NCI-H2081 treated with DMSO at 0.1 percent for 48 hours (cell line): ENCODE measurements at places on chromosomes 5 and 9.

- DNase-seq = no peak
These were observed 131.7 kb upstream of the TARS1 start for GRCh38 chr5:33309068-33309467.

DNA sequence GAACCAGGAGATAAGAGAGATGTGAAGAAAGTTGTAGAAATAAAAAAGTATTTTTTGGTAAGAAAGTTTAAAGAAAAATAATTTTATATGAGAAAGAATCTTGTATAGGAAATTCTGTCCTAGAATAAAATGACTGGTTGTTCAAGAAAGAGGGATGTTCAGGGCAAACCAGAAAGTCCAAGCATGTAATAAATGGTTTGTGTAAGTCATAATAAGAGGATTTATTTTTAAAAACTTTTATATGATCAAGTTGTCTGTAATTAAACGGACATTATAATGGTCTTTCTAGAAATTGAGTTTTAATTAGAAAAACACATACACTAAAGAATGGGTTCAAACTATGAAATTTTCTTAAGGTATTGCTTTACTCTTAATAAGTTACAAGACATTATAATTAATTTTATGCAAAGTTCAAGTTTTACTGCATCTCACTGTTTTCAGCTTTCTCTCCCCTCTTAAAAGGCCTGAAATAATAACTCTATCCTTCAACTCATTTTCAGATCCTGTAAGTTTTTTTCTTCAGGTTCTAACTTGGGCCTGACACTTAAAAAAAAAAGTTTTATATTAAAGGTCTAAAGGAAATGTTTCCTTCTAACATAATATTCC is 56.1 kb upstream of the ZNF300 start:
- DNase-seq = no peak

DNA sequence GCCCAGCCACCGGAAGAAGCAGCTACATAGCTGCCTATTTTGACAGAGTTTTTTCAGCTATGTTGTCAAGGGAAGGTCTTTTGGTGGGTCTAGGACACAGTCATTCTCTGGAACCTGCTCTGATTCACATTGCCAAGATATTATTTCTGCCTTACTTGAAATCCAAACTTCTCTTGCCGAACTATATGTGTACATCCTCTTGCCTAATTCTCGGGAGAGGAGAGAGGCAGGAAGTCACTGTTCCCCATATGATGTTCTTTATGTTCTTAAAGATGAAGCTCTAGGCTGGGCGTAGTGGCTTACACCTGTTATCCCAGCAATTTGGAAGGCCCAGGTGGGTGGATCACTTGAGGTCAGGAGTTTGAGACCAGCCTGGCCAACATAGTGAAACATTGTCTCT is 8.6 kb downstream of the TMEM252 start:
- no peak for DNase-seq

- no peak for DNase-seq
These were observed 24.1 kb upstream of the SLC25A48 start for GRCh38 chr5:135810188-135810943.

DNA sequence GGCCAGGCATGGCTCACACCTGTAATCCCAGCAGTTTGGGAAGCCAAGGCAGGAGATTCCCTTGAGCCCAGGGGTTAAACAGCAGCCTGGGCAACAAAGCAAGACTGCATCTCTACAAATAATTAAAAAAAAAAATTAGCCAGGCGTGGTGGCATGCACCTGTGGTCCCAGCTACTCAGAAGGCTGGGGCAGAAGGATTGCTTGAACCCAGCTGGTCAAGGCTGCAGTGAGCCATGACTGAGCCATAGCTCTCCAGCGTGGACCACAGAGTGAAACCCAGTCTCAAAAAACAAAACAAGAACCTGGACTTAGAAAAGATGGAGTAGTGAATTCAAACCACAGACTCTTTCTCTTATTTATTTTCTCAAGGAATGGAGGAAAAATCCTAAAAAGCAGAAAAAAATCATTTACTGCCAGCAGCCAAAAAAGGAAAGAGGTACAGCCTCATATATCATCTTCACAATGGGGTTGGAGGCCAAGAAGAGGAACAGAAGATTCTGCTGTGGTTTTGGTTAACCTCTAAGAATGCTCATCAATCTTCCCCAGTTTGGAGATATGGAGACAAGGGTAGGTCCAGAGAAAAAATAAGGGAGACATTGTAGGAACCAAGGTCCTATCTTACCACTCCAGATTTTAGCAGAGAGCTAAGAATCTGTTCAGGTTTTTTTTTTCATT is 40.0 kb upstream of the MYO10 start:
- no peak for DNase-seq

- DNase-seq = no peak
These were observed 121.6 kb downstream of the MEF2C start for GRCh38 chr5:88761269-88761850.

DNA sequence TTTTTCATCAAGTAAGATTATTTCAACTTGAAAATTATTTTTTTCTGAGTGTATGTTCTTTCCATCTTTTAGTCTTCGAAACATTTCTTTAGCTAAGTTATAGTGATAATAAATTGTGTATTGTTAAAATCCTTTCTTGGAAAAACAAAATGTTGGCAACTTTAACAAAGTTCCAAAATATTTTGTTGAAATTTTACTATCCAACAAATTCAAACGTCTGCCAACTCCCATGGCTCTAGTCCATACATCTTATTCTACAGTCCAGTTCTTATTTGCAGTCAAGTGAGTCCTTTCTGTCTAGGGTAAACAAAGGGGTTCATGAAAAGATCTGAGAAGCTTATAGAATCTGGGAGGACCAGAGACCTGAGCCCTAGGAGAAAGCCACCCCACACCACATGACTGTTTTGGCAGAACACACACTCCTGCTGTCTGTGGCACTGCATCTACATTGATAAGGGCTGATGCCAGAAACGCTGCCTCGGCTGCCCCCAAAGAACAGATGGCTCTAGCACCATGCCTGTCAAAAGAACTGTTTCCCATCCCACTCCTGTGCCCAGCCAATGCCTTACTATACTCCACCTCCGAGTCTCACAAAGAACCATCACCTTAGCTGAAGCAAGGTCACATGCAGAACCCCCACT is 47.5 kb downstream of the FEM1C start:
- DNase-seq = no peak

GRCh38 chr5:33816791-33817190 is 75.0 kb downstream of the ADAMTS12 start:
- DNase-seq = no peak

DNA sequence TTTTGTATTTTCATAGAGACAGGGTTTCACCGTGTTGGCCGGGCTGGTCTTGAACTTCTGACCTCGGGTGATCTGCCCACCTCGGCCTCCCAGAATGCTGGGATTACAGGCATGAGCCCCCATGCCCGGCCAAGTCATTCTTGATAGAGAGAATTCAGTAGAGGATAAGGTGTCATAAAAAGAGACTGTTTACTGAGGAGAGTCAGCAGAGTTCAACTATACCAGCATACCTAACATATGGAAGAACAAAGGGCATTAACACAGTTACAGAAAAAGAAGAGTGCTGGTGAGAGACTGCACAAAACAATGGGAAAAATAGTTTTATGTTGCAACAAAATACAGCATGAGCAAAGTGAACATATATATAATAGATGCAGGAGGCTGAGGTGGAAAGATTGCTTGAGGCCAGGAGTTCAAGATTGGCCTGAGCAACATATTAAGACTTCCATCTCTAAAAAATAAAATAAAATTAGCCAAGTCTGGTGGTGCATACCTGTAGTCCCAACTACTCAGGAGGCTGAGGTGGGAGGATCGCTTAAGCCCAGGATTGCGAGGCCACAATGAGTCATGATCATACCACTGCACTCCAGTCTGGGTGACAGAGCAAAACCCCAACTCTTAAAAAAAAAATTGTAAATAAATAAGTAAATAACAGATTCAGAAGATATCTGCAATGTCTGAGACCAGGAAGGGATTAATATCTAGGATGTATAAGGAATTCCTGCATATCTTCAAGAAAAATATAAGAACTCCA is 19.5 kb downstream of the B4GALT1 start:
- DNase-seq = no peak

DNA sequence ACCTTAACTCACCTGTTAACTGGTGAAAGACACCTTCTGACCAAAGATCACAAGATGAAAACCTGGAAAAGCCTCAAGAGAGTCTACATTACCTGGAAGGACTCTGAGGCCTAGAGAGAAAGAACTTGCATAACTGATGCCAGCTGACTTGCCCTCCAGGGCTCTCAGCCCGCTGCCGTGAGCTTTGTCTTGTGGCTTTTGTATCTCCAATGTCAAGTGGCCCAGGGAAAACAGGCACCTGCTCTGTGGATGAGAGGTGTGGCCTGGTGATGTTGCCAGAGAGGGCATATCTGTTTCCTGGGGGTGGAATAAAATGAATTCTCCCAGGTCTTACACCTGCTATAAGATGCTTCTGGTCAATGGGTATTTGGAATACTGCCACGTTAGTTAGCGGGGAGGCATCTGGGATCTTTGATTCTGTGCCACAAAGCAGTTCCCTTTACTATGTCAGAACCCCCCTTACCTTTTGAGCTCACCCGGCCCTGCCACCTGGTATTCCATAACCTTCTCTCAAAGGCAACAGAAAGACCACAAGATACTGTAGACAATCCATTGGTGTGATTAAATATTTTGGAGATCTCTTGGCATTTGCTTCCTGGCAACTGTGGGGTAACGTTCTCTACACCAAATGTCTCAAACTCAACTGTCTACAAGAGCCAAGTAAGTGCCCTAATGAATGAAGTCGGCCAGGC is 54.9 kb upstream of the N4BP3 start:
- no peak for DNase-seq

GRCh38 chr5:94690778-94691177 is 72.3 kb downstream of the SLF1 start:
- no peak for DNase-seq

DNA sequence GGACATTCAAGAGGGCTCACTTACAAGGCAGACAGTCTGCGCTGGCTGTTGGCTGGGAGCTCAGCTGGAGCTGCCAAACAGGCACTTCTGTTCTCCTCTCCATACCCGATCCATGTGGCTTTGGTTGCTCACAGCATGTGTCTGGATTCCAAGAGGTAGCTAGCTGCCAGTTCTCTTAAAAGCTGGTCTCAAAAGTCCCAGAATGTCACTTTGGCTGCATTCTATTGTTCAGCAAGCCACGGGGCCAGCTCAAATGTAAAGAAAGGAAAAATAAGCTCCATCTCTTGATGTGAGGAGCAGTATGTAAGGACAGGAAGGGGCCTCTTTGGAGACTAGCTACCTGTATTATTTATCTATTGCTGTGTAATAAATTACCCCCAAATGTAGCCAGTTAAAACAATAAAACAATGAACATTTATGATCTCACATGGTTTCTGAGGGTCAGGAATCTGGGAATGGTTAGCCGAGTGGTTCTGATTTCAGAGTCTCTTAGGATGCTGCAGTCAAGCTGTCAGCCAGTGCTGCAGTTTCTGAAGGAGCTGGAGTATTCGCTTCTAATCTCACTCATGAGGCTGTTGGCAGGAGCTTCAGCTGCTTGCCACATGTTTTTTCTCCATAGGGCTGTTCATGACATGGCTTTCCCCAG is 112.7 kb upstream of the CLINT1 start:
- no peak for DNase-seq

DNA sequence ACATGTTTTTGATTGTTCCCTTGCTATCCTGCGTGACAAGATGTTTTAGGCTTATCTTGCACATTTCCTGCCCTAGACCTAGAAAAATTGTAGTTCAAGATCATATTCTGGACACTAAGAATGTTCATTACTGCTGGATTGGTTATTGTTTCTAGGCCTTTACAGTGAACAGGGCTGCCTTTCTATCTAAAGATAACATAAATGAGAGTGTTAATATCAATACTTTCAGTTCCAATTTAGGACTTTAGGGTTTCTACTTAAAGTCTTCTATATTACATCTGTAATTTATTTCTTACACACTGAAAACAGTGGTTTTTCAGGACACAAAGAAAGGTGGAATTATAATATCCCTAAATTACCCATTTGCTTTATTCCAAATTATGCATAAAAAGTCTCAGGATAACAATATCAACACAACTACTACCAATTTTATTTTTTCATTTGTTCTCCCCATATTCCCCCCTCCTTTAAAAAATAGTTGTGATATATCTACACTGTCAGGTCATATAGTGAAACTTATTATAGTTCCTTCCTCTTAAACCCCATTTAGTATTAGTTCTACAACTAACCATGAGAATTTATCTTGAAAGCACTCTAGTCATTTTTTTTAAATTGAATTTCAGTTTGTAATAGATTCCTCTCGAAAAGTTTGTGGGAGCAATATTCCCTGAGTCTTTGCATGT is 293.9 kb upstream of the RIOK2 start:
- no peak for DNase-seq

- DNase-seq = no peak
These were observed 56.2 kb upstream of the ZSWIM6 start for GRCh38 chr5:61275841-61276240.

DNA sequence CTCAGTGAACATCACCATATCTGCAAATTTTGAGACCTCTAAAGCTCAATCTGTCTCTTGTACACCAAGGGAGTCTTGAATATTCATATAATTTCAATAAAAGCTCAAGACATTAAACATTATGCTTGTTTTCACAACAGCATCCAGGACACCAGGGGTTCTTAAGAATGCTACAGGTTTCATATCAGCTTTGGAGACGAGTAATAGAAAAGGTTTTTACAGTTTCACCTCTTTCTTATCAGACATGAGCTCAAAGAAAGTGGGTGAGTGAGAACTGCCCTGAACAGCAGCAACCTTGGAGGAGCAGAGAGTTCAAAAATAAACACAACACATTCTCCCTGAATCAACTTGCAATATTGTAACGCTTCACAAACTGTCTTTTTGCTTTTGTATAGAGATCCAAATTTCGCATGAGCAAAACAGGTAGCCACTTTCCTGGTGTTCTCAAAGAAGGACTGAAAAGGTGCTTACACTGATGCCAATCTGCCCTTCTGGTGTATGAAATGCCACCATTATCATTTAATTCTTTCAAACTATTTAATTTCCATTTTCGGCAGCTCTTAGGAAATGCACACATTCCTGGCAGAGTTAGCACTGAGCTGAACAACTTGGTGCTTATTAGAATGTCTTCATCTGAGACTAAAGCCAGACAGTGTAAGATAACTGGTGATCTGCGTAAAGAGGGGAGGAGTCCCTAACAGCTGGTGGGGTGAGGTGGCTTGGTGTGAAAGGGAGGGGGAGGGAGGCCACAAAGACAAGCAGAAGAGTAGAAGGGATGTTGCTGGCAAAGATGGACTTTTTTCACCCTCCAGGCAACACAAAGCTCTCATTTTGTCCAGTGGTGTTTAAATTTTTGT is 535.3 kb downstream of the PDE4D start:
- DNase-seq = no peak

DNA sequence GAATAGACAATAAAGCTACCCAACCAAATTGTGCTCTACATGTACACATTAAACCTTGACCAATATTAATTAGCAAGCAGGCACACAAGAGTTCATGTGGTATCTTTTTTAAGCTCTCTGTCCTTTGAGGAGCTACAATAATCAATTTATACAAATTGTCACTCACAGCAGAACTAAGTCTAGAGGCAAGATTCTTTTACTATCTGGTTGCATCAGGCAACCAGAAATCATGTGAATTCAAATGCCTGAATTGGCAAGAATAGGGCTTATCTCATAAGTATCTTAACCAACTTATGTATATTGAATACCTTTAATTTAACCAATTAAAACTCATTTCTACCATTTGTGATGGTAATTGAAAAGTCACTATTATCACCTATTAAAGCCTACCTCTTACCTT is 145.5 kb upstream of the HAPLN1 start:
- DNase-seq = no peak

GRCh38 chr9:136127313-136127712 is 8.6 kb upstream of the TMEM250 start:
- DNase-seq = no peak

GRCh38 chr9:89051421-89052025 is 60.3 kb downstream of the S1PR3 start:
- no peak for DNase-seq

GRCh38 chr9:124622882-124623281 is 115.7 kb upstream of the NR5A1 start:
- no peak for DNase-seq
